NCI-H146 (cell line): ENCODE measurements at places on chromosomes 12 and 14.

DNA sequence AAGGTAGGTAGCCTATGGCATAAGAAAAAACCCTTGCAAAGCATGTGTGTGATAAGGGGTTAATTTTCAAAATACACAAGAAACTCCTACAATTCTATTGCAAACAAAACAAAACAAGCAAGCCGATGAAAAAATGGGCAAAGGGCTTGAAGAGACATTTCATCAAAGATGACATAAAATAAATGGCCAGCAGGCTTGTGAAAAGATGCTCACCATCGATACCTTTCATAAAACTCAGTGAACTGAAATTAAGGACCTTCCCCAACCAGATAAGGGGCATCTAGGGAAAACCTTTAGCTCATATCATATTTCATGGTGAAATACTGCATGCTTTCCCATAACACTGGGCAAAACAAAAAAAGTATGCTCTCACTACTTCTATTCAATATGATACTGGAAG, 131.2 kb downstream of the PPM1H start:
- peak; percentile 68 for DNase-seq

DNA sequence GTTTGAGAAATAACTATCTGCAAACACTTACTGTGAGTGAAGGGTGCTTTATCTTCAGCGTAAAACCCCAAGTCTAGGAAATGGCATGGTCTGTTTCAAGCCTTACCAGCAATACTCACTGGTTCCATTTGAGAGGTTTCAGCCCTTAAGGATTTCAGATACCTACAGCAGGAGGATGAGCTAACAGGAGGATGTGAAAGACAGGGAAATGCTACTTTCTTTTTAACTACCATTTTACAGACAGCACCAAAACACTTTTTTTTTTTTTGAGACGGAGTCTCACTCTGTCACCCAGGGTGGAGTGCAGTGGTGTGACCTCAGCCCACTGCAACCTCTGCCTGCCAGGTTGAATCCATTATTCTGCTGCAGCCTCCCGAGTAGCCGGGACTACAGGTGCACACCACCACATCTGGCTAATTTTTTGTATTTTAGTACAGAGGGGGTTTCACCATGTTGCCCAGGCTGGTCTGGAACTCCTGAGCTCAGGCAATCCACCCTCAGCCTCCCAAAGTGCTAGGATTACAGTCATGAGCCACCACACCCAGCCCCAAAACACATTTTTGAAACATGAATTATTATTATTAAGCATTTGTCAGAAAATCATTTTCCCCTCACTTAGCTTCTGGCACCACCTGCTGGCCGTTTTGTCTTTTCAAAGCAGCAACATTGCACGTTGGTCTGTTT, 4.6 kb downstream of the MTRFR start:
- DNase-seq: peak; percentile 40

DNA sequence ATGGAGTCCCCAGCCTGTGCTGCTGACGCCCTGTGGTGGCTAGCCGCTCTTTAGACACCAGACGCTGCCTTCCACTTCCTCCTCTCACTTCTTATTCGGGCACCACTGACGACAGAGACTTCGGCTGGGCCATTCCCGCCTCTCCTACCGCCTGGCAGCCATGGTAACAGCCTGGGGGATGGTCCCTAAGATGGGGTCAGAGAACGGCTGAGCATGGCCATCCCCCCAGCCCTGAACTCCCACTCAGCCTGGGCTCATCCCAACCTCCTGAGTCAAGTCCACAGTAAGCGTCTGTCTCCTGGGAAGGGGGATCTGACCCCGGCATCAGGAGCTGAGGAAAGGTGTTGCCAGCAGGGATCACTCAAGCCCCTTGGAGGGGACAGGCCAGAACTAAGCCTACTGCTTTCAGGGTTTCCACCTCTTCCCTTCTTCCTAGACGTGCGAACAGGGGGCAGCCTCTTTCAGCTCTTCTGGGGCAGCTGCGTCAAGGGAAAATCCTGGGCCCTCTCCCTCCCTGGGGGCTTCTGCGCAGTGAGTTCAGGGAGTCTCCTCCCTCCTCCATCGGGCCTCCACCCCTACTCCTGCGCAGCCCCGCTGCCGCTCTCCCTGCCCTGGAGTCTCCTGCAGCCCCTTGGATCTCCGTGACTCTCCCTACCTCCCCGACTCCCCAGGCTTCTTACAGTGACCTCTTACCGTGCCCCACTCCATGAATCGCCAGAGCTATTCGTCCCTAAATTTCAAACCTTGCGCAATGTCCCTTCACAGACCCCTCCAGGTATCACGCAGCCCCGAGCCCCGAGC, 643 bp upstream of the TAMALIN start:
- peak; percentile 42 for DNase-seq

- no peak for DNase-seq
These were observed at the start of gene ZNF385A for GRCh38 chr12:54384591-54385041. Gene ZNF385A, minus strand, starts transcription at chr12:54384733. Its CDS starts 219 bp downstream, at chr12:54384514.

GRCh38 chr12:130451001-130451930, 113.6 kb downstream of the PIWIL1 start:
- no peak for DNase-seq

DNA sequence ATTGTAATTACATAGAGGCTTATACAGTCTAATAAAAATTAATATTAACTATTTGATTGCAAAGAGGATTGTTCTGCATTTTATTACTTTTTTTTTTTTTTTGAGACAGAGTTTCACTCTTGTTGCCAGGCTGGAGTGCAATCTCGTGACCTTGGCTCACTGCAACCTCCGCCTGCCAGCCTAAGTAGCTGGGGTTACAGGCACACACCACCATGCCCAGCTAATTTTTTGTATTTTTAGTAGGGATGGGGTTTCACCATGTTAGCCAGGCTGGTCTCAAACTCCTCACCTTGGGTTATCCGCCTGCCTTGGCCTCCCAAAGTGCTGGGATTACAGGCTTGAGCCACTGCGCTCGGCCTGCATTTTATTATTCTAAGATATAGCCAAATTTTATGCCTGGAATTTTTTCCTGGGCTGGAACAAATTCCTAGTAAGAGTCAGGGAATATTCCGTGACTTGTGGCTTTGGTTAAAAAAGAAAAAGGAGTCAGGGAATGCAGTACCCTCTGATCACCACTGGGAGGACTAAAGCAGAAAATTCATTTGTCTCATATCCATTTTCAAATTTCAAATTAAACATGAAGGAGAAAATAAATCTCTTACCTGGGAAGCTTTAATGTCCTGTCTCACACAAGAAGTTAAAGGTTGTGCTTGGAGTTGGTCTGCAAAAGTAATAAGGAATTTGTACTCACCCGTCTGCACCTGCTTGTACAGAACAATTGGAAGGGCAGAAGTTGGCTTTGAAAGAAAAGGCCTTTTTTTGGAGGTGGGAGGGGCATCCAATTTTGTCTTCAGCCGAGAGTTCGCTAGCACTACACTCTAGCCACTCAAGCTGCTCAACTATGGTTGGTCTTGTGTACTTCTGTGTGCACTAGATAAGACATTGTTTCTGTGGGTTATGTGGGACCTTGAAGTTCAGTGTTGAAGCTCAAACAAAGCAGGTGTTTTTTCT, 8.7 kb downstream of the MARK3 start:
- no peak for DNase-seq

- DNase-seq: no peak
These were observed 35.7 kb upstream of the ACTN1 start for GRCh38 chr14:69014829-69015259.

- no peak for DNase-seq
These were observed 412.9 kb downstream of the RAD51B start for GRCh38 chr14:68232300-68233055.

- no peak for DNase-seq
These were observed 13.9 kb downstream of the CAPZA3 start for GRCh38 chr12:18751866-18752265.

DNA sequence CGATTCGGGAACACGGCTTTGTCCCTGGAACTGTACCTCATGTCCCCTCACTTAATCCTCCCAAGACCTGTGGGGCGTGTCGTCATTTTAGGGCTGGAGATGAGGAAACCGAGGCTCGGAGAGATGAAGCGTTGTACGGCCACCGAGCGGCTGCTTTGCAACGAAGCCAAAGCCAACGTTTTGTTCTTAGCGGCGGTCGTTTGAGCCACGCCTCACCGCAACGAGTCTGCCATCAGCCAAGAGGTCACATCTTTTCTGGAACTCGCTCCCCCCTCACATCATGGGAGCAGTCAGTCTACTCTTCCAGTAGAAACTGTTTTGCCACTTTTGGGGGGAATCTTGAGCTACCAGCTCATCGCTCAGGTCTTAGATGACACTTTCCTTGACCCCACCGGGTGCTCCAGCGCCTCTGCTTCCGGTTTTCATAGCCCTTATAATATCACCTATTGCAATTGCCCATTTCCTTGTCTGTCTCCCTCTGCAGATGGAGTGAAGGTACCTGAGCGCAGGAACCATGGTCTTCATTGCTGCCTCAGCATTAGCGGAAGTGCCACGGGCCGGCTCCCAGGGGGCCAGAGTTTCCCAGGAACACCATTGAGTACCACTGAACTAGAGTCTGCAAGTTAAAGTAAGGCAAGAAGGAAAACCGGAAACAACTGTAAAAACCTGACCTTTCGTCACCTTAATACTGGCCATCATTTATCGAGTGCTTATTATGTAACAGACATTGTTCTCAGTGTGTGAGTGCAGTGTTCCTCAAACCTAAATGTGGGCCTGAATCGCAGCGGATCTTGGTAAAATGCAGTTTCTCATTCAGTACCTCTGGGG, 19.6 kb downstream of the NINJ2 start:
- peak; percentile 60 for DNase-seq

DNA sequence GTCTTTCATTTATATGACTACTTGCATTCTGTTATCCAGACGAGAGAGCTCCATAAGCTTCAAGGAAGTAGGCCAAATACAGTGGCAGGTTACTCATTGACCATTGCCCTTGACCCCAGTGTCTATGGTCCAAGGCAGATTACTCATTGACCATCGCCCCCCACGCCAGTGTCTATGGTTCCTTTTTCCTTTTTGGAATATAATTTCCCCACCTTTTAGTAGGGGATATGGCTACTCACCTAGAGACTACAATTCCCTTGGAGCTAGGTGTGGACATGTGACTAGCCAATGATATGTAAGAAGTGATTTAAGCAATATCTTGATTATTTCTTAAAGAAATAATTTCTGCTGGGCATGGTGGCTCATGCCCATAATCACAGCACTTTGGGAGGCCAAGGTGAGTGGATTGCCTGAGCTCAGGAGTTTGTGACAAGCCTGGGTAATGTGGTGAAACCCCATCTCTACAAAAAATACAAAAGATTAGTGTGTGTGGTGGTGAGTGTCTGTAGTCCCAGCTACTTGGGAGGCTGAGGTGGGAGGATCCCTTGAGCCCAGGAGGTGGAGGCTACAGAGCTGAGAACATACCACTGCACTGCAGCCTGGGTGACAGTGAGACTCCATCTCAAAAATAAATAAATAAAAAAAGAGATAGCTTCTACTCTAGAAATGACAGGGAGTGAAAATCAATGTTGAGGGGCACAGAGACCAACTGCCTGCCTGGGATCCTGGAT, 32.6 kb downstream of the SIX4 start:
- no peak for DNase-seq

DNA sequence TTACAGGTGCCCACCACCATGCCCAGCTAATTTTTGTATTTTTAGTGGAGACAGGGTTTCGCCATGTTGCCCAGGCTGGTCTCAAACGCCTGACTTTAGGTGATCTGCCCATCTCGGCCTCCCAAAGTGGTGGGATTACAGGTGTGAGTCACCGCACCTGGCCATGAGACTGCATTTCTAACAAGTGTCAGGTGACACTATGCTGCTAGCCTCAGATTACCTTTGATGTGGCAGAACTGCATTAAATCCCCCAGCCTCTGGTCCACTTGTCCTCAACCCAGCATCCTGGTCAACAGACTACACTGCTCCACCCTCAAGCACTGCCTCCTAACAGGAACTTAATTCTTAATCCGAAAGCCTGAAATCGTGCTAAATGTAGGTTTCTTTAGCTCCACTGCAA, 13.1 kb downstream of the LGMN start:
- no peak for DNase-seq

DNA sequence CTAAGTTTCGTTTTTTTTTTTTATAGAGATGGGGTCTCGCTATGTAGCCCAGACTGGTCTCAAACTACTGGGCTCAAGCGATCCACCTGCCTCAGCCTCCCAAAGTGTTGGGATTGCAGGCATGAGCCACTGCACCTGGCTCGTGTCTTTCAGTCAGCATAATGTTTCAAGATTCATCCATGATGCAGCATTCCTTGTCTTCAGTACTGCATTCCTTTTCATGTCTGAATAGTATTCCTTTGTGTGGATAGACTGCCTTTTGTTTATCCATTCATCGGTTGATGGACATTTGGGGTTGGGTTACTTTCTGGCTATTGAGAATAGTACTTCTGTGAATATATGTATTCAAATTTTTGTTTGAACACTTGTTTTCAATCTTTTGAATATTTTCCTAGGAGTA, 37.4 kb downstream of the HCAR2 start:
- no peak for DNase-seq

- peak; percentile 41 for DNase-seq
These were observed 17.3 kb upstream of the RFLNA start for GRCh38 chr12:124277394-124278241.
